DMS53 (cell line): ENCODE measurements at places on chromosomes 5 and 9.

- no peak for DNase-seq
These were observed 34.0 kb upstream of the KLF4 start for GRCh38 chr9:107523539-107523938.

- peak; percentile 4 for DNase-seq
These were observed 45.4 kb downstream of the PTBP3 start for GRCh38 chr9:112288029-112288428.

- DNase-seq: peak; percentile 18
These were observed 754.7 kb upstream of the CDH6 start for GRCh38 chr5:30438785-30439184.

DNA sequence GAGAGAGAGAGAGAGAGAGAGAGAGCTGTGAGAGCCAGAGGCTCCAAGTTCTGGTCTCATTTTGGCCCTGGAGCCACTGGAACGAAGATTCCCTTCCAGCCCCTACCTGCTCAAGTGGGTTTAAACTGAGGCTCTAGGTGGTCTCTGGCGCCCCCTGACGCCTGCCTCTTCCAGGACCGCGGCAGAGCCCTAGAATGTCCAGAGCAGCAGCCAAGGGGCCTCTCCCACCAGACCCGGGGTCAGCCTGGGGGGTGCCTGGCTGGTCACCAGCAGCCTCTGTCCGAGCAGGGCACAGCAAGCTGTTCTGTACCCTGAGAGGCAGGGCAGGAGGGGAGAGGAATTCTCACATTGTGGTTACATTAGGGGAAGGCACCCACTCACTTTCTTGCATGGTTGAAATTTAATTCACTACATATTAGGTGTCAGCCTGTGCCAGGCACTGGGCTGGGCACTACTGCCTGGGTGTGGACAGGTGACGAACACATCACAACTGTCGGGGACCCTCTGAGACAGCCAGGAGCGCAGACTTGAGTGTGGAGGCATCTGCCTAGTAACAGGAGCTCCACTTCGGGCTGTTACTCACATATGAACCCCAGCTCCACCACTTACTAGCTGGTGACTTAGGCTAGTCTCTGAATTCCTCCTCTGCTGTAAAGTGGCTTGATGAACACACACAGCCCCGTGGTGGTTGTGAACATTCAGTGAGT lies 44.5 kb downstream of the AMBP start:
- DNase-seq: peak; percentile 19

GRCh38 chr5:169641253-169641652 lies 4.2 kb downstream of the DOCK2 start:
- DNase-seq: peak; percentile 16
